ENCODE measurements at places on chromosomes 6 and 20.

DNA sequence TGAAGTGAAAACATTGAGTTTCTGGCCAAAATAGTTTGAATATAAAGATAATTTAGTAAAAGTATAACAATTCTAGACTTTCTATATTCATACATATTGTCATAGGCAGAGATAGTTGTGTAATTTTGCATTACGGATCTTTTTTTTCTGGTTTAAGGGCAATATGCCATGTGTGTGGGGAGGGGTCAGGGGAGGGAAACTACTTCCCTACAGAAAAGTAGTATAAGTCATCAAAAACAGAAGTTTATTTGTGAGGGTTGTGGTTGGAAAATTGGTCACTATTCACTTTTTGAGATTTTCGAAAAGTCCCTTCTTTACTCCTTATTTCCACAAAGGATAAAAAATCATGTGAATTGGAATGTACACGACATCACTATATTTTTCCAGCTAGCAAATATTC, 288.2 kb upstream of the PREP start:
- DNase-seq = no peak

GRCh38 chr20:63074182-63074581, 67.4 kb upstream of the BHLHE23 start:
- DNase-seq = no peak

DNA sequence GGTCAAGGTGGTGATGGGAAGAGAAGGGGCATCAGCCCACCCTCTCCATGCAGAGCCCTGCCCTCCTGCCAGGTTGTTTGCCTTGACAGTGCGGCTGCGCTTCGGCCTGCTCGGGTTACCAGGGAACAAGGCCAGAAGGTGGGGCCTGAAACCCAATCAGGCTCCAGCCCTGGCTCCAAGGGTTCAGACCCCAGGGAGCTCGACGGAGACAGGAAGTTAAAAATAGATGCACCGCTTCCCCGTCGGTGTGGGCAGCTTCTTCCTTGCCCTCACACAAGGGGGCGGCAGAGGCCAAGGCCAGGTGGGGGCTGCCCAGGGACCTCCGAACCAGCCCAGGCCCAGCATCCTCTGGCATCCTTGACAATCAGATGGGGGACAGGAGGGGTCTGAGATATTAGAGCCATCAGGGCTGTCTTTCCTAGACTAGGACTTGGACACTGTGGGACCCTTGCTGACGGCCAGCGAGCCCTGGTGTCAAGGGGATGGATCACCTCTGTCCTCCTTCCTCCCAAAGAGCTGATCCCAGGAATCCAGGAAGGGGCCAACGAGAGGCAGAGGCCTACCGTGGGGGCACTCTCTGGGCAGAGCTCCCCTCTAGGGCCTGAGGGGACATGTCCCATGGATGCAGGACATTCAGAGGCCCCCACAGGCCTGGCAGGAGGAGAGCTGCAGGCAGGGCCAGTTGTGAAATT, 65.2 kb downstream of the RIPOR3 start:
- DNase-seq = no peak

DNA sequence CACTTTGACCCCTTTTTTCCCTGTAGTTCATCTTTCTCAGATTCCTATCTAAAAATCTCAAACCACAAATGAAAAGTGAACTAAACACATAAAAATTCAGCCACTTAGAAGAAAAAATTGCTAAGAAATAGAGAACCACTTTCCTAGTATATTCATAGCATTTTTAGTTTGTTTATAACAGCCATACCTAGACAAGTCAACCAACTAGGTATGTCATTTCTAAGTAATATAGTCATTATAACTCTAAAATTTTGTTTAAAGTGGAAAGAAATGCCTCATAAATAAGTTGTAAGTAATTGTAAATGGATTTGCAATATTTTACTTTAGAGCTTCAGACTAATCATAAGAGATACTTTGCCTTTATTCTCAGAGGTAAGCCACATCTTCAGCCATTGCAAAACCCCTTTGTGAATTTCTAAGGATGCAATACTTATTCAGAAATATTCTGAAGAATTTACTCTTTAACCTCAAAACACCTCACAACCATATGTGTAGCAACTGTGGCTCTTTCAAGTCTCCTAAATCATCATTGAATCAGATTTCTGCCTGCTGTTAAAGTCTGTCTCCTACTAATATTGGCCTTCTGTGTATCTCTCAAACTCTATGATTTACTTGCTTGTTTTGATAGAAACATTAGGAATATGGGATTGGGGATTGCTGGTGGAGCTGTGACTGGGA, 6.9 kb upstream of the SUMO4 start:
- no peak for DNase-seq

DNA sequence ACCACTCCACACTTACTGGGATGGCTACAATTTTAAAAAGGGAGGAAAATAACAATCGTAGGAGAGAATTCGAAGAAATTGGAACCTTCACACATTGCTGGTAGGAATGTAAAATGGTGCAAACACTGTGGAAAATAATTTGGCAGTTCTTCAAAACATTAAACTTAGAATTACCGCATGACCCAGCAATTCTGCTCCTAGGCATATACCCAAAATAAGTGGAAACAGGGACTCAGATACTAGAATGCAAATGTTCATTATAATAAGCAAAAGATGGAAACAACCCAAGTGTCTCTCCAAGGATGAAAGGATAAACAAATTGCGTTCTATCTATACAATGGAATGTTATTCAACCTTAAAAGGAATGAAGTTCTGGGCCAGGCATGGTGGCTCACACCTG, 245.5 kb upstream of the TAB2 start:
- DNase-seq = no peak

DNA sequence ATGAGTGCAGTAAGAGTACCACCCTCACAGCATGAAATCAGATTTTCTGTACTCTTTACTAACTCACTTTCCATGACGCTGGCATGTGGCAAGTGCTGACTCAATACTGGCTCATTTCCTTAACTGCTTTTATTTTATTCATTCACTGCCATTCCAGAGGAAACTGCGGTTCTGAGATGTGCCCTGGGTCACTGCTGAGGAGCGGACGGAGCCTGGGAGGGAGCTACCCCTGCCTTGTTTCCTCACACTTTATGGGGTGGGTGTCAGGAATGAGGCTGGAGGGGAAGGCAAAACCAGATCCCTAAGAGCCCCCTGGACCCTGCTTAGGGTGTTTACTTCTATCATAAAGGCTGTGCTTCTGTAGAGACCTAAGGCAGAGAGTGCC, 14.4 kb downstream of the NT5E start:
- no peak for DNase-seq

- no peak for DNase-seq
These were observed 46.7 kb upstream of the SUPT3H start for GRCh38 chr6:45424451-45424861.

DNA sequence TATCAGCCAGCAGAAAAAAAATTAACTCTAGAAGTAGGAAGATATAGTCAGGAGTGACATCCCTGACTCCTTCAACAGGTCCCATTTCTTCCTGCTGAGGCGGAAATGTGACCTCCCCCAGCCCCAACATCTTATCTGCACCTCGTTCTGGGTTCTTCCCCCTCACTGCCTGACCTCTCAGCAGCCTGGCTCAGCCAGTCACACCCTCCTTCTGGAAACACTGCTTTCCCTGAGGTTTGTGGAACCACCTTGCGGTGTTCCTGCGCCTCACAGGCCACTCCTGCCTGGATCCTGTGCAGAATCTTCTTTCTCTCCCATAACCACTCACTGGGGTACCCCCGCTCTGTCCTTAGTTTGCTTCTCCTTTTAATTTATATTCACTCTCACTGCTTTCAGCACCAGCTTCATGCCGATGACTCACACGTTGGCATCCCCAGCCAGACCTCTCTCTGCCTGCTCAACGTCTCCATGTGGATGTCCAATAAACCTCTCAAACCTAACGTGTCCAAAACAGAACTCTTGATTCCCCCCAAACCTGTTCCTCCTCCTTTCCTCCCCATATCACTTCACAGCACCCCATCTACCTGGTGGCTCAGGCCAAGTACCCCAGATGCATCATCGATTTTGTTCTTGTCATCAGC, 222.8 kb upstream of the PLN start:
- no peak for DNase-seq

GRCh38 chr20:43464219-43464790, 6.6 kb downstream of the SRSF6 start:
- DNase-seq = no peak

DNA sequence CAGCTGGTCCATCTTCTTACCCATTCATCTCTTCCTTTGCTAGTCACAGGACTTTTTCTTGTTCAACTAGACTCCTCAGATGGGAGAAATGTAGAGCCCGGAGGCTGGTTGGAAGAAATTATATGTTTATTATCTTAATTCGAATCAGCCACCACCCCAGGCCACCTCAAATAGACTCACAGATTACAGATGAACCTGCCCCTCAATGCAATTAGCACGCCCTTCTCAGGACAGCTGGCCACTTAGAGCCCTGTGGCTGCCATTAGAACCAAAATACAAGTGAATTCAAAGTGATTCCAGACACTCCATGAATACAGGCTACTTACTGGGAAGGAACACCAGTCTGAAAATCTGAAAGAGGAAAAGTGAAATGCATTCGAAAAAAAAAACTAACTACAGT, 176.4 kb downstream of the MAFB start:
- no peak for DNase-seq

- no peak for DNase-seq
These were observed 17.3 kb upstream of the TXLNB start for GRCh38 chr6:139308936-139309603.

DNA sequence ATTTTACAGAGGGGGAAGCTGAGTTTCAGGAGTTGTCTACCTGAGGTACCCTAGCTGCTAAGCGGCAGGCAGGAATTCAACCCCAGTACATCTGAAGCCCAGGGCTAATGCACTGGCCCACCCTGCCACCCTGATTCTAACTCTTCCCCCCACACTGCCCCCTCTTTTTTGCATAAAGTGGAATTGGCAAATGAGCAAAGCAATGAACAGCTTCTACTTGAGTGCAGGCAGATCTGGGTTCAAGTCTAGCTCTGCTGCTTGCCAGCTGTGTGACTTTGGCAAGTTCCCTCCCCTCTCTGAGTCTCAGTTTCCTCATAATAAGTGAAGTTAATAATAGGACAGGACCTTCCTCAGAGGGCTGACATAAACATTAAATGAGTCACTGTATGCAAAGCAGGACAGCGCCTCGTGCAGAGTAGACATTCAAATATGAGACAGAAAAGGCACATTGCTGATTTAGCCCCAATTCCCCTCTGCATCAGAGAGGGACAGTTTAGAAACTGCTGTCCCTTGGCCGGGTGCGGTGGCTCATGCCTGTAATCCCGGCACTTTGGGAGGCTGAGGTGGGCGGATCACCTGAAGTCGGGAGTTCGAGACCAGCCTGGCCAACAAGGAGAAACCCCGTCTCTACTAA, 4.7 kb downstream of the ADA start:
- DNase-seq = no peak

- no peak for DNase-seq
These were observed 994.6 kb upstream of the ADGRB3 start for GRCh38 chr6:67640484-67640883.

DNA sequence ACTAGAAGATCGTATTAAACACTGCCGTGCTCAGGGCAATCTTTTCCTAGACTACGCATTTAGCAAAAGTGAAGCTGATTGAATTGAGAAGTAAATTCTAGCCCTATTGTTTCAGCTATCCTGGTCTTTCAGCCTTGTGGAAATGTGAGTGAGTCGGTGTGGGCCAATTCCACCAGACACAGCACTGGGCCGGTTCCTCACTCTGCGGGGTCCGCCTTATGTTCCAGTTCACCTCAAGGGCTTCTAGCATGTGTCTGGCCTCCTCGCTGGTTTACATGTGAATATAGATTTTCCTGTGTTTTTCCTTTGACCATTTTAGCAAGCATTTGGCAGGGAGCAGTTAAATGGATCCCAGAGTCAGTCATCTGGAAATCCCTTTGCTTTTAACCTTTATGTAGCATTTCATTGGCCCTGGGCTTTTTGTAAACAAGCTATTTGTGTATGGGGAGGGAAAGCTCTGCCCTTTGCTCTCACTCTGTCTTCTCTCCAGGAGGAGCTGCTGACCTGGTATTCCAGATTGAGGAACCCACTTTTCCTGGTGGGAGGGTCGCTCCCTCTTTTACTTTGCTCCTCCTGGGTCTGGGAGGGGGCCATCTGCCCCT, 12.4 kb upstream of the GTSF1L start:
- no peak for DNase-seq

DNA sequence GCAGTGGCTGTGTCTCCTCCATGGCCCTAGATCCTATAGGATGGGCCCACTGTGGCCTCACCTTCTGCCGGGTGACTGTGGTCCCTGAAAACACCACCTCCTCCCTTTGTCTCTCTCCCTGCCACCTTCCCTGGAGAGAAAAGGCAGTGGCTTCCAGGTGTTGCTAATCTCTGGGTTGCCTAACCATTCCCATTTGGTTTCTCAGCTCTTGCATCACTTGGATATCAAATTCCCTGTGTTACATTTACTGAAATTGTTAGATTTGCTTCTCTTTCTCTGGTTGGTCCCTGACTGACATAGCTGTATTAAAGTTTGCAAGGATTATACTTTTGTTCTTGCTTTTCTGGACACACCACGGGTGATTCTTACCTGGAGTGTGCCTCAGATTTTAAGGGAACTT, 9.3 kb upstream of the ZFP64 start:
- DNase-seq = no peak

GRCh38 chr6:35343092-35343834, 905 bp downstream of the PPARD start:
- no peak for DNase-seq

DNA sequence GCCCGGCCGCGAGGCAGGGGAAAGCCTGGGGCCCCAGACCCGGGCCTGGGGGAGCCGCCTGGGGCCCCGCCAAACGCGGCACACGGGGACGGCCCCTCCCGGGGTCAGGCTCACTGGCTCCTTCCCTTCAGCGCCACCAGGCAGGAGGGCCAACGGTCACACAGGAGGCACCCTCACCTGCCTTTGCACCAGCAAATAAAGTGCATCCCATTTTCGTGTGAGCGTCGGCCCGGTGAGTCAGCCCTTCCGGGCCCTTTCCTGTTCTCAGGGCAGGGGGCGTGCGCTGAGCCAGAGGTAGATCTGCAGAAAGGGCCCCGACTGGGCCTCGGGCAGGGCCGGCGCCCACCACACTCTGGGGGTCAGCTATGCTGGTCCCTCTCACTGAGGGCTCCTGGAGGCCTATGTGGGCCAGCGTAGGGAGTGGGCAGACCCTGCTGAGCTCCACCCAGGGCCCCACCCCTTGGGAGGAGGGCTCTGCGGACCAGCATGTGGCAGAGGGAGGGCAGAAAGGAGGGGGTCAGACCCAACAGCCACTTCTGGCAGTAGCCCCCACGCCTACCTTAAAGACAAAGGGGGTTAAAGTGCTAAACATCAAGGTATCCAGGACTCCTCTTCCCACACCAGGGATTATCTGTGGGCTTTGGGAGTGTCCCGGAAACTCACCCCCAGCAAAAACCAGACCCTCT, 931 bp upstream of the UCKL1 start:
- no peak for DNase-seq

DNA sequence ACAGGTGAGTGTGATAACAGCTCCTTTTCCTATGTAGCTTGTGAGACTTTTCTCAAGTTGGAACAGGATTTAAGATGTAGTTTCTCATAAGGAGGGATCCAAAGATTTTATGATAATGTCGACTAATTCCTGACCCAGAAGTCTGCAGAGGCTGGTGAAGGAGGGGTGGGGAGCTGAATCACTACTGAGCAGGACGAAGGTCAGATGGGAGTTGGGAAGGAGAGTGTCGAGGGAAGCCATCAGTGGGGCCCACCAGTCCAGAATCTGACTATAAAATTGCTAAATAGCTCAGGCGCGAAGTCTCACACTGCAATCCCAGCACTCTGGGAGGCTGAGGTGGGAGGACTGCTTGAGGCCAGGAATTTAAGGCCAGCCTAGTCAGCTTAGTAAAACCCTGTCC, 32.3 kb upstream of the CDYL start:
- no peak for DNase-seq

GRCh38 chr6:146770275-146770964, 171.6 kb downstream of the ADGB start:
- no peak for DNase-seq

- no peak for DNase-seq
These were observed 32.0 kb upstream of the SUMO4 start for GRCh38 chr6:149368065-149368464.
